T-cell (primary cell): ENCODE measurements at places on chromosomes 12 and 14. TPM values are rescaled to one million over a fixed set of nuclear protein-coding genes. Genes with fewer than 3 reads are reported as not detected.

GRCh38 chr14:104506461-104507253 lies 72.9 kb upstream of the C14orf180 start:
- H3K36me3 ChIP-seq = no peaks in the 10 kb centered on the region
- peaks cover 60% of the 10 kb centered on the region for H3K27me3 ChIP-seq
- no peaks in the 10 kb centered on the region for H3K4me1 ChIP-seq

DNA sequence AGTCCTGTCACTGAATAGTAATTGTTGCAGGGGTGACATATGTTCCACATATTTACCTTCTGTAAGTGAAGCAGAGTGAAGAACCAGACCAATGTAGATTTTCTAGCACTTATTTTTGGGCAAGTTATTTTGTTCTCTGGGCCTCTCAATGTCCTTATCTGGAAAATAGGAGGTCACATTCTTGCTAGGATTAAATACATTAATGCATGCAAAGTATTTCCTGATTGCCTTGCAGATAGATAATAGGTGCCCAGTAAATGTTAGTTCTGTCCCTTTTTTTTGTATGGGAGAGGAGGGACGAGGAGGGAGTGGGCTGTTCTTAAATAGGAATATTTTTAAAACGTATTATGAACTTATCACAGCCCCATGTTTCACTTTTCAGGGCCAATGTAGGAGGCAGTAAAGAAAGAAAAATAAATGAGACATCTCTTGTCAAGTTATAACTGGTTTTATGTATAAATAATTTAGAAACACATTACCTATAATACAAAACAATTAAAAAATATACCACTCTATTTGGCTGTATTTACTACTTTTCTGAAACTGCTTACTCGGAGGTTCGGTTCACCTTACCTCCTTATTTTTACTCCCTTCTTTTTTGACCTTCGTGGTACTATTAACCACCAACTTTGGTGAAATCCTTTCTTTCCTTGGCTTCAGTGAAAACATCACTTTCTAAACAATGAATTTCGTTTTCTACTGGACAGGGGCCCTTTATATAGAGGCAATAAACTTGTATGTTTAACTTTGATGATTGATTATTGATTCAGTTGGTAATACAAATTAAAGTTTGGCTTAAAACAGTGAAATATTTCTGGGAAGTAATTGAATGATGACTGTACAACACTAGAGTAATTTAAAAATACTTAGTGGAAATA lies 41.9 kb downstream of the DIP2B start:
- no peak overlapping the region for H3K27ac ChIP-seq
- no peaks in the 10 kb centered on the region for H3K36me3 ChIP-seq
- H3K4me1 ChIP-seq = peaks cover 2% of the 10 kb centered on the region
- H3K4me3 ChIP-seq = no peak overlapping the region
- no peak for DNase-seq
- no peaks in the 10 kb centered on the region for H3K27me3 ChIP-seq

DNA sequence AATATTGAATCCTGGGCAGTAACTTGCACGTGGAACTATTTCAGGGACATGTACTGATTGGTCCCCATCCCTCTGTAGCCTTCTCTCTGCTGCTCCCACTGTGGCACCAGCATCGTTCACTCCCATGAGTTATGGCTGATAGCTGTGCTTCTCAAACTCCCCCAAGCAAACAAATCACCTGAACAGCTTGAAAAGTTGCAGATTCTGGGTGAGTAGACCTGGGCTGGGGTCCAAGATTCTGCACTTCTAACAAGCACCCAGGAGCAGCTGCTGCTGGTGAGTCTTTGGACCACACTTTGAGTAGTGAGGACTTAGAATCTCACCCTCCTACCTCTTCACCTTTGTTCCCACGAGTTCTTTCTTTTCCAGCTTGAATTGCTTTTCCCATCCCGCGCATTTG lies 49.4 kb upstream of the ZFP36L1 start:
- peaks cover 6% of the 10 kb centered on the region for H3K4me1 ChIP-seq
- H3K36me3 ChIP-seq = no peaks in the 10 kb centered on the region
- DNase-seq = no peak
- peaks cover 11% of the 10 kb centered on the region for H3K27me3 ChIP-seq
- H3K4me3 ChIP-seq = no peak overlapping the region

GRCh38 chr12:49703647-49704137 lies 3.5 kb downstream of the FMNL3 start:
- no peak overlapping the region for H3K4me3 ChIP-seq
- H3K27ac ChIP-seq = no peak overlapping the region
- no peaks in the 10 kb centered on the region for H3K36me3 ChIP-seq
- H3K4me1 ChIP-seq = peaks cover 62% of the 10 kb centered on the region
- H3K27me3 ChIP-seq = no peaks in the 10 kb centered on the region

GRCh38 chr12:46147144-46147543 lies 121.7 kb downstream of the SLC38A1 start:
- no peaks in the 10 kb centered on the region for H3K4me1 ChIP-seq
- H3K27ac ChIP-seq = no peak overlapping the region
- no peaks in the 10 kb centered on the region for H3K27me3 ChIP-seq
- H3K4me3 ChIP-seq = no peak overlapping the region
- DNase-seq = no peak
- H3K36me3 ChIP-seq = no peaks in the 10 kb centered on the region

- no peaks in the 10 kb centered on the region for H3K4me1 ChIP-seq
- H3K27me3 ChIP-seq = no peaks in the 10 kb centered on the region
- no peak overlapping the region for H3K27ac ChIP-seq
- H3K4me3 ChIP-seq = no peak overlapping the region
- no peaks in the 10 kb centered on the region for H3K36me3 ChIP-seq
Observed at GRCh38 chr12:77256956-77257355, 191.6 kb upstream of the E2F7 start.

The FAM186B gene
- 0.32 TPM for total RNA-seq

GRCh38 chr14:104091061-104091926 lies 5.8 kb downstream of the ASPG start:
- H3K4me1 ChIP-seq = peaks cover 7% of the 10 kb centered on the region
- peaks cover 34% of the 10 kb centered on the region for H3K27me3 ChIP-seq
- H3K36me3 ChIP-seq = no peaks in the 10 kb centered on the region
- H3K4me3 ChIP-seq = no peak overlapping the region
- no peak for DNase-seq

DNA sequence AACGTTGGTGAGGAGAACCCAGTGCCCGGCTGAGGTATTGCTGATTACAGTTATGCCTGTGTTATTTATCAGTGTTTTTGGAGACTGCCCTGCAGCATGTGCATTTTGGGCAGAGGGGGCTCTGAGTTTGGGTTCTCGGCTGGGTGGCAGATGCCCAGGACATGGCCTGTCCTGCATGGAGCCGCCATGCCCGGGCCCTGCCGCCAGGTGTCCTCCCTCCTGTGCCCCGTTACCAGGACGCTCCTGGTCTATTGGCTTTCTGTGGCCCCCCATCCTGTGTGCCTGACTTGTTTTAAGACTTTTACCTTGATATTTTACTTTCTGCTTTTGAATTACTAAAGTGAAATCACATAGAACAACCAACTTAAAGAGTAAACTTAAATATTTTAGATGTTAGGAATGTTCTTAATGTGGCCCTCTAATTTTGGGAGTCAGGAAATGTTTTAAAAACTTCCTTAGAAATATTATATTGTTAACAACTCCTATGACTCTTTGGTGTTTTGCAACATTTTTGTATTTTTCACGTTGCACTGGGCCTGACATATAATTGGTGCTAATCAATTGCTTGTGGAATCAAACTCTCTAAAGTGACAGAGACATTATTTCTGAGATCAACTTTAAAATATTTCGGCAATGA lies 51.8 kb downstream of the PRIMA1 start:
- peaks cover 4% of the 10 kb centered on the region for H3K27me3 ChIP-seq
- DNase-seq = no peak
- H3K4me1 ChIP-seq = no peaks in the 10 kb centered on the region
- no peak overlapping the region for H3K4me3 ChIP-seq

DNA sequence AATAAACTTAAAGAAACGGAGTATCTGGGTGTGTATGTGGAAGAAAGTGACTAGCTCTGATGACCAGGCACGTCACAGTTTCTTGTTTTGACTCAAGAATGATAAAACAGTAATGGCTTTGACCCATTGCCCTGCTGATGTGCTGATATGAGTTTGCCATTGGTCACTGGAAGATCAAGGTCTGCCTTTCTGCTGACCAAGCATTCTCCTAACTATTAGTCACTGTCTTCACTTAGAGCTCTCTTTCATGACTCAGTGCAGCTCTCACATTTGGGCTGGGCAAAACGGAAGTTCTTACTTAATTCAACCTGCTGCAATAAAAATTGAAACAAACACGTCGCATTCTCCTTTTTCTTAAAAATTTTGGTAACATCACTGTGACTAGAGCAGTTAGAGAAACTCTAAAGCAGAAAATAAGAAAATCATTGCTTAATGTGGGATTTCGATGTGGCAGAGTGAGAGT lies 366.7 kb downstream of the BTG1 start:
- H3K36me3 ChIP-seq = no peaks in the 10 kb centered on the region
- H3K4me1 ChIP-seq = peaks cover 7% of the 10 kb centered on the region
- peak; percentile 13 for DNase-seq
- H3K4me3 ChIP-seq = no peak overlapping the region
- H3K27me3 ChIP-seq = no peaks in the 10 kb centered on the region
- H3K27ac ChIP-seq = peak overlapping the region; percentile 83
